ENCODE measurements at places on chromosomes 7 and 10. TPM values are rescaled to one million over a fixed set of nuclear protein-coding genes. Genes with fewer than 3 reads are reported as not detected.

The MDFIC gene
- total RNA-seq: 18.3 TPM

The PPP1R3C gene
- 137 TPM for total RNA-seq

The TBXAS1 gene
- 6.0 TPM for total RNA-seq

The PLEKHS1 gene
- total RNA-seq: not detected

The LRRC4 gene
- 2.4 TPM for total RNA-seq

The CEP55 gene
- 1.4 TPM for total RNA-seq

The SH2D4B gene
- total RNA-seq: not detected

The STAMBPL1 gene
- 2.0 TPM for total RNA-seq

The MMP21 gene
- total RNA-seq: not detected

The UCN3 gene
- total RNA-seq: not detected

The TSPAN12 gene
- 61.4 TPM for total RNA-seq

The LDB3 gene
- 1,478 TPM for total RNA-seq

The CRPPA gene
- total RNA-seq: 7.1 TPM

Measured in Right ventricle myocardium inferior (tissue), 1 donor.